Activated CD4-positive, alpha-beta memory T cell treated with anti-CD3 and anti-CD28 coated beads, Interleukin-2, amount 10 ng/mL, durations not matched to agents 7 days and 5 days (primary cell): ENCODE measurements at places on chromosomes 6 and 20. TPM values are rescaled to one million over a fixed set of nuclear protein-coding genes. Genes with fewer than 3 reads are reported as not detected.
A peak's percentile ranks its signal among the peaks of the same experiment; 100 is the strongest.

The NCOA3 gene
- total RNA-seq: 83.1 TPM

The PKHD1 gene
- total RNA-seq: not detected

The SLC22A1 gene
- 0.81 TPM for total RNA-seq

The MUCL3 gene
- total RNA-seq: not detected

The LY6G6C gene
- total RNA-seq: not detected

GRCh38 chr6:116458264-116458663, 2.9 kb upstream of the CALHM6 start:
- DNase-seq: no peak

- DNase-seq: peak; percentile 66
Measured at GRCh38 chr6:35973670-35974222, 50.7 kb downstream of the SLC26A8 start.

- DNase-seq: no peak
Measured at GRCh38 chr6:52363228-52363867, 1.4 kb downstream of the PAQR8 start.

DNA sequence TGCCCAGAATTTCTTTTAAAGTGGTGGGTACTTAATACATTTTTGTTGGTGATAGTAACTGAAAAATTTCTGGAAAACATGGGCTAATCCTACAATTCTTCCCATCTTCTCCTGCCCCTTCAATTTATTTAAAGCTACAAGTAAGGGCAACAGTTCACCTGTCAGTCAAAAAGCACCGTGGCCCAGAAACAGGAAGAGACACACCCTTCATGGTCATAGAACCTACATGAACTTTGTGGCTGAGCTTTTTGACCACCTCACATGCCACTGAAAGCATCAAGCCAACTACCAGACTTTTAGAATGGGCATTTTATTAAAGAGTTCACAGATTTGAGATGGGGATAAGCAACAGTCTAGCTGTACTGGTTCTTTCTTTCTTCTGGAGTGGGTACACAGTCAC, 201.1 kb upstream of the CNR1 start:
- no peak for DNase-seq

- peak; percentile 9 for DNase-seq
Measured at GRCh38 chr20:24492031-24492607, 22.7 kb downstream of the SYNDIG1 start.

- DNase-seq: no peak
Measured at GRCh38 chr6:160995271-160995670, 3.7 kb downstream of the MAP3K4 start.

DNA sequence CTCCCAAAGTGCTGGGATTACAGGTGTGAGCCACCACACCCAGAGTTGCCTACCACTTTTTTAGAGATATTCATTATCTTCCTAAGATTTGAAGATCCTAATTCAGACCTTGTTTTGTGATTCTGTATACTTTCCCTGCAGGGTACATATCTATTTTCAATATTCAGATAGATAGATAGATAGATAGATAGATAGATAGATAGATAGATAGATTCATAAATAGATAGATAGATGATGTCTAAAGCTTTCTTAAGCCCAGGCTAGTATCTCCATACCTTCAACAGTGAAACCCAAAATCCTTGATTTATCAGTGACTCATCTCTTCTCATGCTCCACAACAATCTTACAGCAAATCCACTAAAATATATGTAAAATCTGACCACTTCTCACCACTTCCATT, 30.8 kb downstream of the ZNF391 start:
- no peak for DNase-seq

GRCh38 chr20:24493181-24493580, 23.8 kb downstream of the SYNDIG1 start:
- no peak for DNase-seq

DNA sequence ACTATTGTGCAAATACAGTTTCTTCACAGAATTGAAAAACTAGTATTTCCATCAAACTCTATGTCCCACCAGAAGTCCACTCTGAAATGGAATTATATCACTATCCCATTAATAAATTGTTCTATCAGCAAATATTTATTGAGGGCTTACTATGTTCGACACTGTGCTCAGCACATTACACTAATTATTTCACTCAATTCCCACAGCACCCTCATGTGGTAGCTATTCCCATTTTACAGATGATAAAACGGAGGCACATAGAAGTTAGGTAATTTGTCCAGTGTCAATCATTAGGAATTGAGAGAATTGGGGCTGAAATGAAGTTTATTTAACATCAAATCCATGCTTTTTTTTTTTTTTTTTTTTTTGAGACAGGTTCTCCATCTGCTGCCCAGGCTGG, 52.5 kb downstream of the MKKS start:
- no peak for DNase-seq

DNA sequence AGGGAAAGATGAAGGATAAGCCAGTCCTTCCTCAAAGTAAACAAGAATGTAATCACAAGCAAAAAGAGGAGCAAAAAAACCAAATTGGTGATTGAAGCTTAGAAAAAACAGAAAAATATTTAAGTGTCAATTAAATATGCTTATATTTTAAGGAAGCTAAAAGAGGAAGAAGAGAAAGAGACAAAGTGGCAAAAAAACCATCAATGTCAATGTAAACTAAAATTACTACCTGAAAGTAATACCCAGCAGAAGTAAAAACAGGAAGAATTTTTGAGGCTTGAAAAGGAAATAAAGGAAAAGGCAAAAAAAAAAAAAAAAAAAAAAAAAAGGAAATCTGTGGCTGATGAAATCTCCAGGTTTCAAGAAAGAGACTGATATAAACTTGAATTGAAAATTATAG, 36.2 kb upstream of the OGFRL1 start:
- DNase-seq: no peak
